GM23248 (cell line): ENCODE measurements at places on chromosomes 2 and 18. TPM values are rescaled to one million over a fixed set of nuclear protein-coding genes. Genes with fewer than 3 reads are reported as not detected.

The GPR35 gene
- 0.25 TPM in 1 of 2 replicates, not detected in the other for total RNA-seq

The SH3BP4 gene
- total RNA-seq, result 96.0 and 100 TPM in 2 replicates

The ANKRD30B gene
- not detected in 2 replicates for total RNA-seq

The BOK gene
- 36.0 and 46.6 TPM in 2 replicates for total RNA-seq

- no peak for DNase-seq
Observed at GRCh38 chr2:160583813-160584537, 90.4 kb upstream of the RBMS1 start.

DNA sequence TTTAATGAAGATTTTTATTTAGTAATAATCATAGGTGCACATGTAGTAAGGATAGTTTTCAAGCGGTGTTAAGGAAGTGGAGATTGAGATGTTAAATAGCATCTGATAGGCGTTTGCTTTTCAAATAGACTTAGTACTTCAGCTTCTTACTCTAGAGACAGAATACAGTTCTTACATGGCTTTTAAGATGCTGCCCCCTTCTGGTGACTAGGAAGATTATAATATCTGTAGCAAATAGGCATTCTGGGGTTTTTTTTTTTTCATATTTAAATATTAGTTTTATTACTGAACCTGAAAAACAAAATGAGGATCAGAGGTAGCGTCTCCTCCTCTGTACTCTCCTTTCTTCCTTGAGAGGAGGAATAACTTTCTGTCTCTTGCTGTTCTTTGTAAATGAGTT is 100.2 kb downstream of the AGAP1 start:
- DNase-seq, result peak; percentile 86
